A549 treated with RU486 at 1 μM for 4 hours (cell line): ENCODE measurements at places on chromosomes 4 and X. TPM values are rescaled to one million over a fixed set of nuclear protein-coding genes. Genes with fewer than 3 reads are reported as not detected.

MAGEB16 gene
- total RNA-seq, result not detected in 5 replicates

EDNRA gene
- total RNA-seq, result 0.30 to 0.62 TPM (median 0.31 TPM) in 5 replicates

USP17L18 gene
- total RNA-seq, result not detected in 5 replicates

NHS gene
- total RNA-seq, result 2.9 to 5.9 TPM (median 5.5 TPM) in 5 replicates

RIPPLY1 gene
- 0.10 to 0.30 TPM (median 0.19 TPM) in 3 of 5 replicates, not detected in the others for total RNA-seq

FTSJ1 gene
- total RNA-seq, result 65.7 to 71.0 TPM (median 67.6 TPM) in 5 replicates

KLKB1 gene
- not detected in 5 replicates for total RNA-seq

GPR101 gene
- total RNA-seq, result not detected in 5 replicates

ASMT gene
- 0.09 to 0.34 TPM (median 0.30 TPM) in 3 of 5 replicates, not detected in the others for total RNA-seq

TMEM47 gene
- total RNA-seq, result 0.25 to 0.88 TPM (median 0.82 TPM) in 5 replicates

NMU gene
- total RNA-seq, result 0.54 to 0.74 TPM (median 0.63 TPM) in 4 of 5 replicates, not detected in the other

NHSL2 gene
- total RNA-seq, result 0.22 to 0.45 TPM (median 0.32 TPM) in 5 replicates

KIF4A gene
- total RNA-seq, result 24.2 to 29.0 TPM (median 27.9 TPM) in 5 replicates

HPGDS gene
- not detected in 5 replicates for total RNA-seq

EGF gene
- 0.18 to 0.31 TPM (median 0.23 TPM) in 5 replicates for total RNA-seq

C4orf51 gene
- not detected in 5 replicates for total RNA-seq

NXF3 gene
- total RNA-seq, result not detected in 5 replicates

HERC6 gene
- 2.7 to 4.1 TPM (median 3.2 TPM) in 5 replicates for total RNA-seq

MXRA5 gene
- not detected in 5 replicates for total RNA-seq

ARMCX1 gene
- 0.19 to 0.51 TPM (median 0.43 TPM) in 5 replicates for total RNA-seq

TRIM75 gene
- not detected in 5 replicates for total RNA-seq

ANOS1 gene
- total RNA-seq, result 0.02 to 0.23 TPM (median 0.06 TPM) in 4 of 5 replicates, not detected in the other

PHOX2B gene
- total RNA-seq, result not detected in 5 replicates

SAGE1 gene
- total RNA-seq, result 0.03 TPM in 1 of 5 replicates, not detected in the others

ZCCHC12 gene
- 0.06 to 0.19 TPM (median 0.11 TPM) in 5 replicates for total RNA-seq

VSIG1 gene
- total RNA-seq, result 0.27 to 0.71 TPM (median 0.32 TPM) in 5 replicates

NR0B1 gene
- 23.6 to 46.2 TPM (median 36.4 TPM) in 5 replicates for total RNA-seq

CLGN gene
- 3.8 to 7.0 TPM (median 5.6 TPM) in 5 replicates for total RNA-seq

XAGE1A gene
- 12.2 to 35.3 TPM (median 24.0 TPM) in 3 of 5 replicates, not detected in the others for total RNA-seq

RHOXF1 gene
- total RNA-seq, result not detected in 5 replicates

HTN3 gene
- not detected in 5 replicates for total RNA-seq

MAGEA1 gene
- 0.15 TPM in 1 of 5 replicates, not detected in the others for total RNA-seq

MAOB gene
- 0.09 to 0.34 TPM (median 0.16 TPM) in 5 replicates for total RNA-seq

RBM10 gene
- 28.3 to 42.2 TPM (median 41.1 TPM) in 5 replicates for total RNA-seq

ANKRD50 gene
- 2.4 to 5.6 TPM (median 4.7 TPM) in 5 replicates for total RNA-seq

FAM13A gene
- 4.2 to 6.3 TPM (median 6.1 TPM) in 5 replicates for total RNA-seq
